NCI-H1105 (cell line): ENCODE measurements at places on chromosomes 7 and 10.

GRCh38 chr7:66304536-66304935 is 99.4 kb downstream of the TPST1 start:
- DNase-seq, result no peak

DNA sequence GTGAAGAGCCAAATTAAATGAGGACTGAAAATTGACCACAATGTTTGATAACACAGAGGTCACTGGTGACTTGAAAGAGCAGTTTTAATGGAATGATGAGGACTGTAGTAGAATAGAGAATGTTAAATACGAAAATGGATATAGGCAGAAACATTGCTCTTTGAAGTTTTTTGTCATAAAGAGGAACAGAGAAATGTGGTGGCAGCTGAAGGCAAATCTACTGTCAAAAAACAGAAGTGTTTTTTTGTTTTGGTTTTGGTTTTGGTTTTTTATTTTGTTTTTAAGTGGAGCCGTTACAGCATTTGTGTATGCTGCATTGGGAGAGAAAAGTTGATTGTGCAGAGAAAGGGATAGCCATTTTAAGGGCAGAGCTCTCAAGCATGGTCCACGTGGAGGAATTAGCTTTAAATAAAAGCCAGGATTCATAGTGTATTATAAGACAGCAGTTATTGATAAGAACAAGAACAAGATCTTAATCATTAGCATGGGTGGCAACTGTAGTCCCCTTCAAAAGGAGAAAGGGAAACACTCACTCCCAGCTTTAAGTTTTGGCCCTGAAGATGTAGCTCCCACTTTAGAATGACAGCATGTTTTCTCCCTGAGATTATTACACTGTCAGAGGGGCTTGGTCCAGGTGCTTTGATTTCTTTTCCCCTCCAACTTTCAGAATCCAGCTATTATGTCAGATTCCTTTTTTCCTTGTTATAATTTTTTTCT is 156.7 kb upstream of the BET1 start:
- no peak for DNase-seq

DNA sequence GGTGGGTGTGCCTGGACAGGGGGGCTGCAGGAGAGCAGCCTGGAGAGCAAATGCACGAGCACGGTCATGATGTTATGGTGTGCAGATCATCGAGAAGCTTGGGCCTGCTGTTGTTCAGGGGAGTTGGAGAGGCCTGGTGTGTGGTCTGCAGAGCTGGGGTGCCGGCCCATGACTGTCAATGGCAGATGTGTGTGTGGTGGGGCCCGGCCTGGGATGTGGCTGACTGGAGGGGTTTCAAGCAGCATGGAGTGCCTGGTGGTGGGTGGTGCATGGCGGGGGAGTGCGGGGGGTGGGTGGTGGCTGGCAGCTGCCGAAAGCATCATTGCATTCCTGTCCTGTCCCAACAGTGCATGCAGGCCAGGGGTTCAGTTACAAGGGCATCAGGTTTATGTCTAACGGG is 122.6 kb downstream of the DOCK1 start:
- no peak for DNase-seq

GRCh38 chr7:32062150-32062549 is 8.1 kb downstream of the PDE1C start:
- no peak for DNase-seq

DNA sequence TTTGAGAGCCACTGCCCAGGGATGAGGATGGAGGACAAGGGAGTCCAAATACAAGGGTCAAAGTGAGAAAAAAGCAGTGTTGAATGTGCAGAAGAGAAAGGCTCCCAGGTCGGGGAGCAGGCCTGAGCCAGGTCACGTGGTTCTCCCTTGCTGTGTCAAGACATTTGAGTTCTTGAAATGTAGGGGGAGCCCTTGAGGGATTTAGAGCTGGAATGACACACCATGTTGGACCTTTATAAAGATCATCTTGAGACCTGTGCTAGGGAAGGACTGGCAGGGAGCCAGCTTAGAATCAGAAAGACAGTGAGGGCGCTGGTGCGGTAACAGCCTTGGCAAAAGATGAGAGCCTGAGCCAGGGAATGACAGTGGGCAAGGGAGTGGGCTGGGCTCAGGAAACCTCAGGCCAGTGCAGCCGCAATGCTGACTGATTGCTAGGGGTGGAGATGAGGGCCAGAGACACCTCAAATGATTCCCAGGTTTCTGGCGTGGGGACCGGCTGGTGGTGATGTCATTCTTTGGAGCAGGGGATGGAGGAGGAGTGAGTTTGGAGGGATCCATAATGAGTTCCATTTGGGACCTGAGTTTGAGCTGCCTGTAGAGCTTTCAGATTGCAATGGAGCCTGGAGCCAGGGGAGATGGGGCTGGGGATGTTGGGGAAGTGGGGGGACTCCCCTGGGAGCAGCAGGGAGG is 120.1 kb downstream of the PTPN20 start:
- no peak for DNase-seq

- DNase-seq, result no peak
Measured at GRCh38 chr10:126917975-126918908, 13.0 kb downstream of the DOCK1 start.

DNA sequence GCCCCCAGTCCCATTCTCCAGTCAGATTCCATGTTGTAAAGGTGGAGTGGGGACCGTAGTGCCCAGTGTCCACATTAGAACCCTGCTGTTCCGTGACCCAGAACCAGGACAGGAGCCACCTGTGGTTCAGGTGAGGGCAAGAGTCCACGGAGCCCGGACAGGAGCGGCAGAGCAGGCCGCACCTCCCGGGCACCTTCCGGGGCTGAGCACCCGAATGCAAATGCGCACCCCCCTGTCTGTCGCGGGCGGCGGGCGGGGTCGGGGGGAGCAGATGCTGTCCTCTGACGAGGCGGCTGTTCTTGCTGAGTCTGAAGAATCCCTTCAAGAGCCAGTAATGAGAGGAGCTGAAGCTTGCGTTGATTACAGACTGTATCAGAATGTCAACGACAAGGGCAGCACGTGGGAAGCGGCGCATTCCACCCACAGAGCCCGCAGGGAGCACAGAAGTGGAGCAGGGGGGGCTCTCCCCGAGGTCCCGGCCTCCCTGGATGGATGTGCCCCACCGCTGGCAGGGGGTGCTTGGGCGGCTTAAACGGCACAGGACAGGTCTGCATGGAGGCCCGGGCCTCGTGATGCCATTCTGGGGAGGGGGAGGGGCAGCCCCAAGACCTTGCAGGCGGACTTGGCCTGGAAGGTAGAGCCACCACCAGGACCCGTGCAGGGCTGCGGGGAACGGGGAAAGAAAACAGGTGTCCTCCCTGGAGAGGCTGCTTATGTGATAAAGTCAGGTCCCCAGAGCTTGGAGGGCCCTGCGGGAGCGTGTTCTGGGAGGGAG is 407.5 kb upstream of the RNF32 start:
- DNase-seq, result no peak

DNA sequence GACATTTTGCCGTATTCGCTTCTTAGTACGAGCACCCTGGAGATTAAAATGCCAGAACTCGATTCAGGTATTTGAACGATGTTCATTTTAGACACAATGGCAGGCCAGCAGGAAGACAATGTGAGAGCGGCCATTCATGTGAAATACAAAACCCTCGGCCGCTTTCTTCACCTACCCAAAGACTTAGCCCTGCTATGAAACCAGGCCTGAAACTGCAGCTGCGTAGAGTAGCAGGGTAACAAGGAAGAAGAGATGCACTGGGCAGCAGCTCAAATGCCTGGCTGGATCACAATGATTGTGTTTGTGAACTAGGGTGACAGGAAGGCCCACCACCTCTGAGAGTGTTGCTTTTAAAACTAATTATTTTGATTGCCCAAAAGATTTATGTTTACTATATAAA is 234.8 kb downstream of the TRIL start:
- DNase-seq, result no peak

DNA sequence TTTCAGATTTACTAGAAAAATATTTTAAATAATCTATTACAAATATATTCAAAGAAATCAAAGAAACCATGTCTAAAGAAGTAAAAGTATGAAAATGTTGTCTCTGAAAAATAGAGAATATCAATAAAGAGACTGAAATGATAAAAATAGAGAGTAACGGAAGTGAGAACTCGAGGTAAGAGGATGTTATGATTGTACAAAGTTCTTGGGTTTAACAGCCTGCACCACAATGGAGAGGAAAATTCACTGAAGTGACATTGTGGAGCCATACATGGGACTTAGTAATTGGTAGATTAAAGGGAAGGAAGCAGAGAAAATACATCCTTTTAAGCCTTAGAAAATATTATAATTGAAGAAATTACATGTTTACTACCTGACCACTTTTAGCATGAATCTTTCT is 77.9 kb downstream of the THSD7A start:
- DNase-seq, result no peak

DNA sequence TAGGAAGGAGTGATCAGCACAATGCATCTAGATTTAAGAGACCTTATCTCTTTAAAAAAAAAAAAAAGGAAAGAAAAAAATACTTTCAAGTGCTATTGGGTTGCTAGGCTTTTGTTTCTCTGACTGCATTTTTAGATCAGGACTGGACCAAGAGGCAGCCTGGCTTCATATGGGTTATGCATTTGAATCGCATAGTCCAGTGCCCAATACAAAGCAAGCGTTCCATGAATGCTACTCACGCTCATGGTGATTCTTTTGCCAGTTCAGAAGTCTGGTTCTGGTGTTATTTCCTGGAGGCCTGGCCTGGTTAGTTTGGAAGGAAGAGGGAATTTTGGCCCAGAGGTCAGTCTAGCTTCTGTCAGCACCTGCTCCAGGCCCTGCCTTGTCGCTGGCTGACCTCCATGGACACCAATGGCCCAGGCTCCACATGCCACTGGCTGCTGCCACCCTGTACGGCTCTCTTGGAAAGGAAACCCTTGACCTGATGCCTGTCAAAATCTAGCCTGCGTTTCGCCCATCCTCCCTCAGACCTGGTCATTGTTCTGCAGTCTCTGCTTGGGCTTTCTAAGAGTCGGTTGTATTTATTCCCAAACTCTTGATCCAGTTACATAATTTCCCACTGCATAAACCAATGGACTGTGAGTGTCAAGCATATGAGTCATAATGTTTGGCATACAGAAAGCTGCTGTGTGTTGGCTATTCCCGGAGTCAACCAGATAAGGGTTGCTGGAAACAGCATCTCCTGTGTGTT is 74.3 kb upstream of the MKX start:
- no peak for DNase-seq

DNA sequence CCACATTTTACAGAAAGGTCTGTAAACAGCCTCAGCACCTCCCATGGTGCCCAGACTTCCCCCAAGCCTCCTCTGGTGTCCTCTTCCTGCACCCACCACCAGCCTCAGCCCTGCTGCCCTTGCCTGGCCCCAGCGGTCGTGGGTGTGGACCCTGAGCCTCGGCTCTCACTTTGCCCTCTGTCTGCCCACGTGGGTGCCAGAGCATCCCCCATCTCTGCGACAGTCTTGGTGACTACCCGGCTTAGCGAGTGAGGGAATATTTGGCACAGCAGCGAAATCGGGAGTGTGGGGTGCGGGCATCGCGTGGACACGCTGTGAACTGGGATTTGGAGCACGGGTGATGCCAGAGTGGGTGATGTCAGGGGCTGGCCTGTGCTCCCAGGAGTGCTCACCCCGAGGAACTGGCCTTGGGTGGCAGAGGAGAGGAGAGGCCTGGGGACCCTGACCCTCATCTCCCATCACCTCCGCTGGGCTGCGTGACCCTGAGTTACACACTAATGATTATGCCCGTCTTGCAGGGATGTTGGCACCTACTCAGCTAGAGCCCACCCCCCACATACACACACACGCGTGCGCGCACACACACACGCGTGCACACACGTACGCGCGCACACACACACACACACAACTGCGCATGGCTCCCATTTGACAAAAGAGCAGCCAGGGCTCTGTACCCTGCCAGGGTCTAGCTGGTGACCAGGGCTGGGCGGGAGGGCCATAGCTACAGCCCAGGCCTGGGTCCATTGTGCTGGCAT is 8.7 kb downstream of the ELFN1 start:
- no peak for DNase-seq

DNA sequence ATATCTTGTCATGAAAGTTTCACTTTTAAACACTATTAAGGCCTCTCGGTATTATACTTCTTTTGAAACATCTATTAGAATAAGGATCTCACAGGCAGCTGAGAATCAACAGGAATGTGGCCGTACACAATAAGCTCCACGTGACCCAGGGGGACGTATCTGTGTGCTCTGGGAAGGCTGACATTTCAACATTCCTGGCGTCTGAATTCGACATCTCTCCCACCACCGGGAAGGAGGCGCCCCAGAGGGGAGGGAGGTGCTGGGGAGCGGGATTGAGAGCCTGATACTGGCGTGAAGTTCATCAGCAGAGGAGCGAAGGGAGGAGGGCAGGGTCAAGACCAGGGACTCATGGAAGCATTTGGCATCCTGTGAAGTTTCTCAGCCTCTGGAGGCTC is 401.3 kb downstream of the DNAJB6 start:
- no peak for DNase-seq

- no peak for DNase-seq
Measured at GRCh38 chr7:10802526-10802925, 171.1 kb upstream of the PHF14 start.

DNA sequence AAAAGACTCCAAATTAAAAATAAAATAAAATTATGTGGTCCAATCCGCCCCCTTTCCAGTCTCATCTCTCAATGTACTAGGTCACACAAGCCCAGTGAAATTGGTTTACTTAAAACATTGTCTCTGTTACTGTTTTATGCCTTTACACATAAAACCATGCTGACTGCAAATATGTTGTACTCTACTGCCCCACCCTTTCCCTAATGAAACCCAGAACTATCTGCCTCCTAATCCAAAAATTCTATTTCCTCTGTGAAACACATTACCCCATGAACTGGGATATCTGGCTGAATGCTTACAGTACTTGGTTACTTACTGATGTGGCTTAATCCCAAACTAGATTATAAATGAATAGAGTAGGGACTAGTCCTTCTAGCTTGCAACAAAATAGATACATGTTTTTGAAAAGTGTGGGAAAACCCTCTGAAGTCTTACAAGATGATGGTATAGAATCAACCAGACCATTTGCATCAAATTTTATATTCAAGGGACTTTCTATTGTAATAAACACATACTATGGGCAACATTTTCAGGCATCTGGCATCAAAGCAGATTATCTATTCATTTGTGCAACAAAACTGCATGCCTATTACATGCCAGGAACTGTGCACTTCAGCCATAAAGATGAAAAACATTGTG is 10.0 kb upstream of the KMT2E start:
- DNase-seq, result no peak

DNA sequence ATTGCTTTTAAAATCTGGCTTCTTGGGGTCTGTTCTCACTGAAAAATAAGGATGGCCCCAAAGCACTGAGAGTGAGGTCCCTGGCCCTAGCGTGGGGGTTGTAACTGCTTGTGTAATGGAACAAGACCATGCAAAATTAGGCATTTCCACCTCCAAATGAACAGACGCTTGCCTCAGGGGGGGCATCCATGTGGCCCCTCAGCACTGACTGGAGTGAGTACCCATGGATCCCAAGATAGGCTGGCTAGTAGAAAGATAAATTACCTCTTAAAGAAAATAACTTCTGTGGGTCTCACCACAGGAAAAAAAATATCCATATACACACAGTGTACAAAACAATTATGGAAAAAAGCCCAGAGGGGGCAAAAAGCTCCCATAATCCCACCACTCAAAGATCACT is 15.2 kb upstream of the CPA1 start:
- no peak for DNase-seq

GRCh38 chr10:79434223-79434687 is 11.2 kb downstream of the ZCCHC24 start:
- DNase-seq, result no peak
